ENCODE measurements at places on chromosomes 3 and 15. TPM values are rescaled to one million over a fixed set of nuclear protein-coding genes. Genes with fewer than 3 reads are reported as not detected.

Gene CACNA1D
- 5.1 TPM for total RNA-seq

Gene ABTB1
- total RNA-seq: 42.4 TPM

DNA sequence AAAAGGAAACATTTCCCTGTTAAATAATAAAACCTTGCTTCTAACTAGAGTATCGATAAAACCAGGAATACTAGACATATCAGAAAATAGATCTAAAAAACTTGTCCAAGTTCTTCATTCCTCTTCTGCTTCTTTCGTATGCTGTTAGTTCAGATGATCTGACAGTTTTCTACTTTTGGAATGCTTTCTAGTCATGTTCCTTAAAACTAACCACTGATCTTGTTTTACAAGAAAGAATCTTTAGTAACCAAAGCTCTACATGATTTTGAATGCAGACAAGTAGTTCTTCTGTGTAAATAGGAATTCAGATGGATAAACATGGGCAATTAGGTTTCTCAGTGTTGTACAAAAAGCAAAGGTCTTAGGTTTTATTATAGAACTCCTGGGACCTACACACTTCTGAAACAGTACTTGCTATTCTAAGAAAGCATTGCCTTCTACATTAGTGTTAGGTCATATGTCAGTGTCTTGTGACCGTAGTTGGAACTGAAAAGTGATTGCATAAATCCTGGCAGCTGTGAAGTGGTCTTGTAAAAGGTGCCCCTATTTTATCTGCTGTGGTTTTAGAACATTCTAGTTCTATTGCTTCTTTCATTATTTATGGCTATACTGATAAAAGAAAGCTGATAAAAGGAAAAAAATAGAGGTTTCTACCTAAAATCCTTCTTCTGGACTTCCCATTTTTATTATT, 40.7 kb downstream of the SNRK start:
- DNase-seq: no peak
- peaks cover 7% of the 10 kb centered on the region for H3K4me1 ChIP-seq
- H3K4me3 ChIP-seq: no peak overlapping the region
- H3K27me3 ChIP-seq: no peaks in the 10 kb centered on the region
- no peaks in the 10 kb centered on the region for H3K36me3 ChIP-seq
- H3K27ac ChIP-seq: no peak overlapping the region

DNA sequence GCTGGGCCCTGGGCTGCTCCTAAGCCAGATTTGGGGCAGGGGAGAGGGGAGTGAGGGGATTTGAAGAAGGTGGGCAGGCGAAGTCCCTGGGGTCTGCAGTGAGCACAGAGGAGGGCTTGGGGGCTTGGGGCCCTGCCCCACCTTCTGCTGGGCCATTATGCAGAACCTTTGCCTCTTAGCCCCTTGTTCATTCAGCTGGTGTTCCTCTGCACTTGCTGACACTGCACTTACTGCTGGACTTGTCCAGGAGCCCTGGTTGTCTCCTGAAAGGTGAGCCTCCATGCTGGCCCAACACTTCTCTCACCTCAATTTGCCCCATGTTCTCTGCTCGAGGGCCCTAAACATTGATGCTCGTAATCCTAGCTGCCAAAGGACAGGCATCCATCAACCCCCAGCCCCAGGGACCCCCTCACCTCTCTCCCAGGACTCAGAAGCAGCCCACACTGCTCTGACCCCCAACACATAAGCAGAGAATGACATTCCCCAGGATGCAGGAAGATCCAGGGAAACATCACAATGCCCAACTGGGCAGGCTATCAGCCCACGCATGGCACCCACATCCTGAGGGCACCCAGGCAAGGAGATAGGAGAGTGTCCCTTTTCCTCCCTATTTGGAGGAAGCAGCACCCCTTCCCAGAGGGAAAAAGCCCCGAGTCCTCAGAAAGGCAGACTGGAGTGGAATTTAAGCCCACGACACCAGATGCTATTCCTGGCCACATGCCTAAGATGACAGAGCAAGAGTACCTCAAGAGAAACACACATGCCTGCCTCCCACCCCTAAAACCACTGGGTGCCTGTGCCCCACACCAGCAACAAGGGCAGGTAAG, 76.8 kb downstream of the ADCY5 start:
- H3K27me3 ChIP-seq: no peaks in the 10 kb centered on the region
- no peak for DNase-seq
- H3K4me1 ChIP-seq: peaks cover 29% of the 10 kb centered on the region
- H3K36me3 ChIP-seq: no peaks in the 10 kb centered on the region
- no peak overlapping the region for H3K27ac ChIP-seq

Gene ARPIN
- 29.9 TPM for total RNA-seq

GRCh38 chr15:96629511-96629910, 299.0 kb downstream of the NR2F2 start:
- no peaks in the 10 kb centered on the region for H3K27me3 ChIP-seq
- no peak overlapping the region for H3K27ac ChIP-seq
- DNase-seq: peak; percentile 57

Gene CPEB1
- total RNA-seq: 10.5 TPM

DNA sequence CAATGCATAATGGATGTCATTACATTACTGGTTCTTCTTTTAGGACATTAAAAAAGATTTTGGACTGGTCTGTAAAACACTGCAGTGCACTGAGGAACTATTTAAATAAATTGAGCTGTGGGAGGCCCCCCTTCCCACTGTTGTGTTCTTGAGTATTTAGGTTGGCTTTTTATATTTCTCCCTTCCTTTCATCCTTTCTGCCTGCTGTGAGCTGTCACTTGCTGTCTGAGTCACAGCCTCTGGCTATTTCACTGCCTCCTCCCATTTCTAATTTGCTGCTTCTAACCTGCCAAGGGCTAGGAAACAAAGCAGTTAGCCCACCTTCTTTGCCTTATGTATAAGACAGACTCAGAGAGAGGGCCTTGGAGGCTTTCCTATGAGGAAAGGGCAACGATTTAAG, 89.0 kb upstream of the FNDC3B start:
- no peak overlapping the region for H3K4me3 ChIP-seq
- H3K27me3 ChIP-seq: peaks cover 2% of the 10 kb centered on the region
- H3K4me1 ChIP-seq: no peaks in the 10 kb centered on the region
- H3K27ac ChIP-seq: no peak overlapping the region
- DNase-seq: no peak
- H3K36me3 ChIP-seq: no peaks in the 10 kb centered on the region

- DNase-seq: no peak
- H3K4me3 ChIP-seq: no peak overlapping the region
- H3K27ac ChIP-seq: no peak overlapping the region
- H3K27me3 ChIP-seq: no peaks in the 10 kb centered on the region
These were observed 165.8 kb downstream of the NUP210 start for GRCh38 chr3:13254028-13254951.

DNA sequence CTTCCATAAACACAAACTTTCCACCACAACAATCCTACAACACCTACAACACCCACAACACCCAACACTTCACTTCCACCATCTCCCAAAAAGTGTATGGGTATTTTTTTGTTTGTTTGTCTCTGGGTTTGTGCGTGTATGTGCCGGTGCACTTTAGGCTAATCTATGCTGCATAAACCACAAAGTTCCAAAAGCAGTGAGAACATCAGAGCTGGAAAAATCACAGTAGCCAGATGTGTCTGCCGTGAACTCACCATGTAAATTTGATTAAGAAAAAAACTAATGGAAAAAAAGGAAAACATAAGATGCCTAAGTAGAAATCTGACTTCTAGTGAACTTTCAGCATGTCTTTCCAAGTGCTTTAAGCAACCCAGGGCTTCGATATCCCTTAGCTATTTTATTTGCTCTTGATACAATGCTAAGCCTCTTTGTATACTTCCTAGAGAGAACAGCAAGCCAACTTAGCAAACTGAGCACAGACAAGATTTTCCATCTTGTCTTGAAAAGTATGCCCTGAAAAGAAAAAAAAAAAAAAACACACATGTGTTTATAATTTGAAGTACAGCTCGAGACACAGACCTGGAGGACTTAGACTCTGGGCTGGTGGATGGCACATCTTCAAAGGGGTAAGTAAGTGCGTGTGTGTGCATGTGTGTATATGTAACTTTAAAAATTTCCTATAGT, 91.4 kb downstream of the WWTR1 start:
- H3K36me3 ChIP-seq: no peaks in the 10 kb centered on the region
- H3K4me1 ChIP-seq: peaks cover 12% of the 10 kb centered on the region
- H3K4me3 ChIP-seq: no peak overlapping the region
- H3K27ac ChIP-seq: no peak overlapping the region
- H3K27me3 ChIP-seq: no peaks in the 10 kb centered on the region

Gene RGMA
- total RNA-seq: 43.2 TPM

DNA sequence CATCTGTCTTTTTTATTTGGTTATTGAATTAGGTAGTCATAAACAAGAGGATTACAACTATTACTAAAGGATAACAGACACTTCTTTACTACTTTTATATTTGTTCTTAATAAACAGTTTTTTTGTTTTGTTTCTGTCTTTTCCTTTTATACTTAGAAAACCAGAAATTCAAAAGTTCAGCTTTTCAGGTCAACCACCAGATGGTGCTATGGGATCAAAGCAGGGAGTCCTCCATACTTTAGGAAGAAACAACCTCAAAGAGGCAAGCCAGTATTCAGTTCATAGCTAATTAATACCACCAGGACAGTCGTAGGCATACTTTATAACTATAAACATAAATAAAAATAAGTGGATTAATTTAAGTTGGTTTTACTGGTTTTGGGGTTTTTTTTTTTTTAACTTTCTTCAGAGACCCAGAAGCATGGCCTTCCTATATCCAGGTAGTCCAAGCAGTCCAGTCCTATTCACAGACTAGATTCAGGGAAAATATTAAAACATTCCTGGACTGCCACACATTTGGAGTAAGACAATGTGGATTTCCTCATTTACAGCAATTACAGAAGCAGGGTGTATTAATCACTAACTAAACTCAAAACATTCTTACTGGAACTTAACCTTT, 16.0 kb upstream of the EID1 start:
- H3K36me3 ChIP-seq: no peaks in the 10 kb centered on the region
- DNase-seq: no peak
- H3K4me3 ChIP-seq: no peak overlapping the region
- no peak overlapping the region for H3K27ac ChIP-seq
- no peaks in the 10 kb centered on the region for H3K27me3 ChIP-seq

DNA sequence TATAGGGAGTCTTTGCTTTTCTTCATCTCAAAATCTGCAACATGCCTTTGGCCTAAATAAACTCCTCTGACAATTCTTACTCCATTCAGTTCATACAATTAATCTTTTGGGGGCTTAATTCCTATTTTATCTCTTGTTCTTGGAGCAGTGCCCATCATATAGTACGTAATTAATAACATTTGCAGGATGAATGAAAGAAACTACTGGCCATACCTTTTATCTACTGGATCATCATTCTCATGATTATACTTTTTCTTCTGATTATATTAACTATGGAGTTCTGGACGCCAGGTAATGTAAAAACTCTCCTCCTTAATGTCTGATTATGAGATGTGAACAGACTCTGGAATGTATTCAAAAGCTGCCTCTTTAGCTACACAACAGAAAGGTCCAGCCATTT, 46.5 kb upstream of the SCN5A start:
- no peaks in the 10 kb centered on the region for H3K4me1 ChIP-seq
- no peaks in the 10 kb centered on the region for H3K36me3 ChIP-seq
- H3K27ac ChIP-seq: no peak overlapping the region
- H3K4me3 ChIP-seq: no peak overlapping the region

- no peak overlapping the region for H3K27ac ChIP-seq
- H3K27me3 ChIP-seq: no peaks in the 10 kb centered on the region
- no peak for DNase-seq
- peaks cover 1% of the 10 kb centered on the region for H3K4me1 ChIP-seq
- no peaks in the 10 kb centered on the region for H3K36me3 ChIP-seq
These were observed 137.7 kb downstream of the CHSY1 start for GRCh38 chr15:101114166-101114565.

DNA sequence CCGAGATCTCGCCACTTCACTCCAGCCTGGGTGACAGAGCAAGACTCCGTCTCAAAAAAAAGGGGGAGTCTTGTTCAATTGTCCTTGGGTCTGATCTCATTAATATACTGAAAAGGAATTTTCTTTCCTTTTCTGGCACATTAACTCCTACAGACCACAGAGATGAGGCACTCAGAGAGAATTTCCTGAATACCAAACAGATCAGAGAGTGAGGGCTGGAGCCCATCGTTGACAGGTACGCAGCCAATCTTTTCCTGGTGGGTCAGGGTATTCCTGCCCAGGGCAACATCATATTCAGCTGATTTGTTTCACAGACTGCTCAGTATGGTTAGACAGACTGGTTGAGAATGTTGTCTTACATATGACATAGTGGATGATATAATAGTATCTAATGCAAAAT, 82.8 kb upstream of the TNFSF10 start:
- H3K27ac ChIP-seq: no peak overlapping the region
- H3K36me3 ChIP-seq: no peaks in the 10 kb centered on the region
- no peaks in the 10 kb centered on the region for H3K27me3 ChIP-seq
- no peaks in the 10 kb centered on the region for H3K4me1 ChIP-seq

DNA sequence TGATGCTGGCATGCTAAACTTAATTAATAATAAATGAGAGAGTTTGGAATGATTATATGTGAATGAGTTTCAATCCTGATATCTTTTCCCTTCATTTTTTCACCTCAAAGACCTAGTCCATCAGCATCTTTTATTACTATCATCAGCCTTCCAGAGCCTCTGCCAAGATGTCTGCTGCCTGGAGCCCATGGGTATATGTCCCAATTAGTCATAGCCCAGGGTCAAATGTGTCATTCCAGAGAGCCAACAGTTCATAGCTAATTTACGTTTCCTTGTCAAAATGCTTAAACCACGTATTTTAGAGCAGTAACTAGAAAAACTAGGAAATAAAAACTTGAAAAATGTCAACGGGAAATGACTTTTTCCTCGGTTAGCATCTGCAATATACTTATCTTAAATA, 457.9 kb downstream of the SI start:
- H3K27ac ChIP-seq: no peak overlapping the region
- no peak for DNase-seq
- H3K4me1 ChIP-seq: no peaks in the 10 kb centered on the region
- H3K4me3 ChIP-seq: no peak overlapping the region
- no peaks in the 10 kb centered on the region for H3K27me3 ChIP-seq
- no peaks in the 10 kb centered on the region for H3K36me3 ChIP-seq

- H3K27me3 ChIP-seq: no peaks in the 10 kb centered on the region
- H3K27ac ChIP-seq: no peak overlapping the region
- no peak for DNase-seq
- H3K4me1 ChIP-seq: no peaks in the 10 kb centered on the region
- H3K4me3 ChIP-seq: no peak overlapping the region
These were observed 181.7 kb downstream of the TPRG1 start for GRCh38 chr3:189353318-189353965.

GRCh38 chr3:30408105-30408557, 198.3 kb upstream of the TGFBR2 start:
- no peak overlapping the region for H3K27ac ChIP-seq
- no peaks in the 10 kb centered on the region for H3K27me3 ChIP-seq
- no peak for DNase-seq
- H3K4me3 ChIP-seq: no peak overlapping the region
- H3K36me3 ChIP-seq: no peaks in the 10 kb centered on the region

Gene PLSCR4
- 44.2 TPM for total RNA-seq

DNA sequence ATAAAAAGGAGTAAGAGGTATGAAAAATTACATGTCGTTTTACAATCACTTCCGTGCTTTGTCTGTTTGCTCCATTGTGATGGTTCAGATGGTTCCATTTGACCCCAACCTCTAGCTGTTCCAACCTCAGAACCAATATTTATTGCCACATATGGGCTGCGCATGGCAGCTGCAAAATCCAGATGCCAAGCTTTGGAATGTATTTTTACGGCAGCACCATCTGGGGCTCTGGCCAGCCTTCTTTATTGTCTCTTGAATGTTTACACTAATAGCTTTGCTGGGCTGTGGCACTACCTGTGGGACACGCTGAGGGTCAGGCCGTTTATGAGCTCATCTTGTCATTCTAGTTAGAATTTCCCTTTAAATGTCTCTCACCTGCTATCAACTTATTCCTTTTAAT, 219.8 kb downstream of the ROBO2 start:
- H3K4me3 ChIP-seq: no peak overlapping the region
- no peaks in the 10 kb centered on the region for H3K4me1 ChIP-seq
- no peak overlapping the region for H3K27ac ChIP-seq
- DNase-seq: no peak
- H3K27me3 ChIP-seq: no peaks in the 10 kb centered on the region
- H3K36me3 ChIP-seq: no peaks in the 10 kb centered on the region

Gene NR1I2
- 0.20 TPM for total RNA-seq
